ENCODE measurements at places on chromosomes 11 and 22. TPM values are rescaled to one million over a fixed set of nuclear protein-coding genes. Genes with fewer than 3 reads are reported as not detected.

DNA sequence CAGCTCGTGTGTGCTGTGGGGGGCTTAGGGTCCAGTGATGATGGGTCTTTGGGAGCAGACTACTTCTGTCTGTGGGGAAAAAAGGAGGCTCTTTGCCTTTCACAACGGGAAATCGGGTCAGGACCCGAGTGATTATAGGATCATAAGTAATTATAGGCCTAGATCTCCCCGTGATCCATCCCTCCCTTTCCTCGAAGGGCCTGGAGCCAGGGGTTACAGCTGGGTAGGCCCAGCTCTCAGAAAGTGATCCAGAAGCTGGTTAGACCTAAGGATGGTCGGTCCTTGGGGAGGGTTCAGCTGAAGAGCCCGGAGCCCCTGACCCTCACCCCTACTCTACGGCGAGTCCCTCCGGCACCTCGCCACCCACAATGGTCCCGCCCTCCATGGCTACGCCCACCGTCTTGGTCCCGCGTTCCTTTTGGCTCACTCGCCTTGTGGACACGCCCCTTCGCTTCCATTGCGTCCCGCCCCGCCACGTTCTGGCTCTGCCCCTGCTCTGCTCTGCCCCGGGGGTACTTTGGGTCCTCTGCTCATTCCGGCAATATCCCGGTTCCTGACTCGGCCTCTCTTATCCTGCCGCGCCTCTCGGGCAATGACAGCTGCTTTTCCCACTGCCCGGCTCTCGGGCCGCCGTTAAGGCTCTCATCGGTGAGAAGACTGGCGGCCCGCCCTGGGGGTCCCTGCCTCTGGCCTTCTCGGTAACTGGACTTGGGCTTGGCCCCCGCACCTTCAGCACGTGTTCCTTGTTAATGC, 5.0 kb downstream of the IGSF22 start:
- peak; percentile 88 for DNase-seq

- DNase-seq, result no peak
Observed at GRCh38 chr11:114178656-114179055, 117.5 kb upstream of the NNMT start.

GRCh38 chr11:65883058-65883761, 3.6 kb downstream of the CTSW start:
- no peak for DNase-seq

Gene MIAT
- total RNA-seq, result 0.64 TPM

Gene CTSW
- total RNA-seq, result not detected

Gene FGF19
- 0.73 TPM for total RNA-seq

Measured in Calu3 (cell line).